ENCODE measurements at places on chromosomes 1 and 21.

GRCh38 chr1:193785850-193786420 lies 599.5 kb upstream of the B3GALT2 start:
- DNase-seq: no peak
- H3K36me3 ChIP-seq: no peaks in the 10 kb centered on the region
- no peak overlapping the region for H3K4me3 ChIP-seq
- no peaks in the 10 kb centered on the region for H3K27me3 ChIP-seq
- H3K4me1 ChIP-seq: peaks cover 6% of the 10 kb centered on the region
- no peak overlapping the region for H3K27ac ChIP-seq

DNA sequence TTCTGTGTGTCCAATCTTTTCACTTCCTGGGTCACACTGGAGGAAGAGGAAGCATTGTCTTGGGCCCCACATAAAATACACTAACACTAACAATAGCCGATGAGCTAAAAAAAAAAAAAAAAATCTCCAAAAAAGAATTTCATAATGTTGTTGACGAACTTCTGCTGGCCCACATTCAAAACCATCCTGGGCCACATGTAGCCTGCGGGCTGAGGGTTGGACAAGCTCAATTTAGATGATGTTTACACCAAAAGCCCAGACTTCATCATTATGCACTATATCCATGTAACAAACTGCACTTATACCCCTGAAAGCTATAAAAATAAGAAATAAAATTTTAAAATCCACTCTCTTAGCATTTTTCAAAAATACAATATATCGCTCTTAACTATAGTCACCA lies 187.8 kb upstream of the PTBP2 start:
- H3K27ac ChIP-seq: no peak overlapping the region
- H3K27me3 ChIP-seq: no peaks in the 10 kb centered on the region
- no peak for DNase-seq

- H3K4me3 ChIP-seq: no peak overlapping the region
- DNase-seq: no peak
- H3K27ac ChIP-seq: peak overlapping the region; percentile 71
- H3K27me3 ChIP-seq: peaks cover 16% of the 10 kb centered on the region
- peaks cover 4% of the 10 kb centered on the region for H3K4me1 ChIP-seq
These were observed 64.6 kb upstream of the EFHD2 start for GRCh38 chr1:15344800-15345704.

- H3K27me3 ChIP-seq: peaks cover 4% of the 10 kb centered on the region
- no peak for DNase-seq
- H3K27ac ChIP-seq: no peak overlapping the region
- no peak overlapping the region for H3K4me3 ChIP-seq
- H3K36me3 ChIP-seq: no peaks in the 10 kb centered on the region
- no peaks in the 10 kb centered on the region for H3K4me1 ChIP-seq
These were observed 13.9 kb upstream of the TRIM33 start for GRCh38 chr1:114524944-114525343.

DNA sequence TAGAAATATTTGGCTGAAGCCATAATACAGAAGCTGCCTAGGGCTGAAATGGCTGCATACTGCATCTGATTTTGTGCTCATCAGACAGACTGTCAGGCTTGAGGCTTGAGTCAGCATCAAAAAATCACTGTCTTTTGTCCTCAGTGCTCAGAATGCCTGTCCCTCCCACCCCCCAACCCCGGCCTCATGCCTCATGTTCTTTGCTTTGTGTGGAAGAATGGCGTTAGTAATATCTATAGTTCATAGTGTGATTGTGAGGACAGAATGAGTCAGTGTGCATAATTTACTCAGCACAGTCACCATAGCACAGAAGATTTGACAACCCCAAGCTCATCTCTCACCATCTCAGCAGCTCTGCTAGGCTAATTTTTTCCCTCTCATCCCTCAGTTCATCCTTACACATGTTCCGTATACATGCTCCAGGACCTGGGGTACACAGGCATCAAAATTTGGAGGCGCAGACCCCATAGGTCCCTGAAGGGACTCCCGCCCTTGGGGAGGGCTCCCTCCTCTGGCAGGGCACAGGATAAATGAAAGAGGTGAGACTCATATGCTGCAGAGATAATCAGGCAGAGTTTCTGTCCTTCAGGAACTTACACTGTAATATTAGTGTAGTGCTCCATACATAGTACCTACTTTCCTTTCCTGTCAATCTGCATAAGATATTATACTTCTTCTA lies 159.1 kb upstream of the C8B start:
- DNase-seq: no peak
- no peak overlapping the region for H3K4me3 ChIP-seq
- peaks cover 9% of the 10 kb centered on the region for H3K27me3 ChIP-seq

DNA sequence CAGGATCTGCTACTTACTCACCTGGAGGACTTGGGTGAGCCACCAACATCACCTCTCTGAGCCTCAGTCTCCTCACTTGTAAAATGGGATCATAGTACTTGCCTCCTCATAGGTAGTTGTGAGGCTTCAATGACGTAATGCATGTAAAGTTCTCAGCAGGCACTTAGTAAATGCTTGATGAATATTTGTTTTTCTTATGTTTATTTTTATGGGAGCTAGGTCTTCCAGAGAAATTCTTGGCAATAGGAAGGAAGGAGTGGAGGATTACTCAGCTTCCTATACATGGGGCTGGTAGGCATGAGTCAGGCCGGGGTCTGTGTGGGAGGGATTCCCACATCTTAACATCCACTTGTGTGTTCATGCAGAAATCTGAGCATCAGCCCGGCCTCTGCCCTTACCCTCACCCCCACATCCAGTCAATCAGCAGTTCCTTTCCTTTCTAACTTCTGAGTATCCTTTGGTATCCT lies 95.4 kb upstream of the USP24 start:
- no peak overlapping the region for H3K27ac ChIP-seq
- no peaks in the 10 kb centered on the region for H3K27me3 ChIP-seq
- H3K4me3 ChIP-seq: no peak overlapping the region

DNA sequence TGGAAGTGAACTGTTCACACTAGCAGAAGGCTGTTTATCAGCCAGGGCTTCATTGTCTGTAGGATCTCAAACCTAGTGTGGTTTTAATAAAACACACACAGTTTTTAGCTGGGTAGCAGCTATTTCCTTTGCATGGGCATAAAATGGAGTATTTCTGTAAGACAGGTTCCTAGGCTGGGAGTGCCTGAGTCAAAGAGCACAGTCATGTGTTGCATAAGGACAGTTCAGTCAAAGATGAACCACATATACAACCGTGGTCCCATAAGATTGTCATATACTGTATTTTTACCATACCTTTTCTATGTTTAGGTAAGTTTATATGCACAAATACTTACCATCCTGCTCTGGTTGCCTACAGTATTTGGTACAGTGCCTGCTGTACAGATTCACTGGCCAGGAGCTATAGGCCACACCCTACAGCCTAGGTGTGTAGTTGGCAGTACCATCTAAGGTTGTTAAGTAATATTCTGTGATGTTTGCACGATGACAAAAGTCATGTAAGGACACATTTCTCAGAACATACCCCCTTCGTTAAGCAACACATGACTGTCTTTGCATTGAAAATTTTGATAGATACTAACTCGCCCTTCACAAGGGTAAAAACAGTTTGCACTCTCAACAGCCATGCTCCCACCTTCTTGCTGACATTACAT lies 17.2 kb downstream of the LGALS8 start:
- no peak overlapping the region for H3K4me3 ChIP-seq
- peaks cover 16% of the 10 kb centered on the region for H3K4me1 ChIP-seq
- H3K36me3 ChIP-seq: peaks cover 93% of the 10 kb centered on the region
- no peak for DNase-seq
- no peaks in the 10 kb centered on the region for H3K27me3 ChIP-seq
- no peak overlapping the region for H3K27ac ChIP-seq

- no peak overlapping the region for H3K27ac ChIP-seq
- no peak overlapping the region for H3K4me3 ChIP-seq
- DNase-seq: no peak
- no peaks in the 10 kb centered on the region for H3K36me3 ChIP-seq
- peaks cover 23% of the 10 kb centered on the region for H3K27me3 ChIP-seq
These were observed 89.5 kb upstream of the PGBD5 start for GRCh38 chr1:230515451-230516145.

DNA sequence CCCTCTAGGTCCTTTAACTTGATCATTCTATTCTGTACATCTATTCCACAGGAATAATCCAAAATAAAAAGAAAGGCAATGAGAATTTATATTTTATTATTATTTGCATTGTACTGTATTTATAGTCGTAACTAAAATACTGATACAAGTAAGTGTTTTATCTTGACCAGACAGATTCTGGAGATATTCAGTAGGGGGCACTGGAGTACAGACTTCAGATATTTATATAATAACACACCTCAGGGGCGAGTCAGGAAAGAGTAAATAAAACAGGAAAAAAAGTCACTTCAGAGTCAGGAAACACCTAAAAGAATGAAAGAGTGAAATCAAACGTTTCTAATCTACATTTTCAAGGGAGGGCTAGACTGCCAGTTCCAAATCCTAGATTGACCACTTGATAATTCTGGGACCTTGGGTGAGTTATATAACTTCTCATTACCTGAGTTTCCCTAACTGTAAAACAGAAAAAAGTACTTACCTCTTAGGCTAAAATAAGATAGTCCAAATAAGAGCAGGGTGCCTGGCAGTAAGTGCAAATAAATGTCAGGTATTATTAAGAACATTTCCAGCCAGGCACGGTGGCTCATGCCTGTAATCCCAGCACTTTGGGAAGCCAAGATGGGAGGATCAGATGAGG lies 31.1 kb upstream of the MTF1 start:
- no peak for DNase-seq
- no peak overlapping the region for H3K4me3 ChIP-seq
- no peaks in the 10 kb centered on the region for H3K27me3 ChIP-seq
- H3K27ac ChIP-seq: peak overlapping the region; percentile 69
- peaks cover 22% of the 10 kb centered on the region for H3K36me3 ChIP-seq

DNA sequence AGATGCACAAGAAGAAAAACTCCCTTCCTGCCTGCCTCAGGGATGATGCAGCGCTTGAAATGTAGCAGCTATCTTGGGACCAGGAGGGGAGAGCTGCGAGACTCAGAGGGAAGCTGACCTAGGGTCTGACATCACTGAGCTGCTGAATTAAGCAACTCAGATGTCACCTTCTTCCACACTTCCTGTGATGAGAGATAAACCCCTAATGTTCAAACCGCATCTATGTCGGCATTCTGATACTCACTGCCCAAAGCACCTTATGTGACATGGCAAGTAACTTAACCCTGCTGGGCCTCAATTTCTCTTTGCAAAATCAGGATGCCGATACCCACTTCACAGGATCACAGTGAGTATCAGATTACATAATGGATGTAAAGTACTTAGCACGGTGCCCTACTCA lies 9.1 kb upstream of the AK2 start:
- peaks cover 6% of the 10 kb centered on the region for H3K4me1 ChIP-seq
- no peak overlapping the region for H3K27ac ChIP-seq
- no peaks in the 10 kb centered on the region for H3K27me3 ChIP-seq
- no peaks in the 10 kb centered on the region for H3K36me3 ChIP-seq
- H3K4me3 ChIP-seq: no peak overlapping the region

- no peak overlapping the region for H3K27ac ChIP-seq
- H3K36me3 ChIP-seq: peaks cover 4% of the 10 kb centered on the region
- H3K27me3 ChIP-seq: no peaks in the 10 kb centered on the region
These were observed 162.0 kb upstream of the ZP4 start for GRCh38 chr1:238052496-238053266.

GRCh38 chr1:214997685-214998084 lies 84.9 kb upstream of the KCNK2 start:
- H3K4me3 ChIP-seq: no peak overlapping the region
- H3K27me3 ChIP-seq: peaks cover 6% of the 10 kb centered on the region
- no peak overlapping the region for H3K27ac ChIP-seq
- DNase-seq: no peak
